ENCODE measurements at places on chromosomes 2 and 18.
A peak's percentile ranks its signal among the peaks of the same experiment; 100 is the strongest.

- no peak for DNase-seq
These were observed 968 bp upstream of the ASTL start for GRCh38 chr2:96139181-96139758.

- peak; percentile 9 for DNase-seq
These were observed 96.6 kb upstream of the LYPD1 start for GRCh38 chr2:132766573-132766972.

DNA sequence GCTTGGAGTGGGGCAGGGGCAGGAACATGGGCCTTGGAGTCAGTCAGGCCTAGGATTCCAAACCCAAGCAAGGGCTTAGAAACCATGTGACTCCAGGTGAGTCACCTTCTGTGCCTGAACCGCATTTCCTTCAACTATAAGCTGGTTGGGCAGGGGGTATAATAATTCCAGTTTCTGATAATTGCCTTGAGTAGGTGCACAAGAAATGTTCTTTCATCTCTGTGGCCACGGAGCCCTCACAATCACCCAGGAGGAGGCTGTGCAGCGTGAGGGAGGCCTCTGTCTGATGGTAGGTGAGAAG lies 112.1 kb upstream of the HAAO start:
- no peak for DNase-seq

GRCh38 chr2:48779019-48779716 lies 23.6 kb upstream of the LHCGR start:
- no peak for DNase-seq

DNA sequence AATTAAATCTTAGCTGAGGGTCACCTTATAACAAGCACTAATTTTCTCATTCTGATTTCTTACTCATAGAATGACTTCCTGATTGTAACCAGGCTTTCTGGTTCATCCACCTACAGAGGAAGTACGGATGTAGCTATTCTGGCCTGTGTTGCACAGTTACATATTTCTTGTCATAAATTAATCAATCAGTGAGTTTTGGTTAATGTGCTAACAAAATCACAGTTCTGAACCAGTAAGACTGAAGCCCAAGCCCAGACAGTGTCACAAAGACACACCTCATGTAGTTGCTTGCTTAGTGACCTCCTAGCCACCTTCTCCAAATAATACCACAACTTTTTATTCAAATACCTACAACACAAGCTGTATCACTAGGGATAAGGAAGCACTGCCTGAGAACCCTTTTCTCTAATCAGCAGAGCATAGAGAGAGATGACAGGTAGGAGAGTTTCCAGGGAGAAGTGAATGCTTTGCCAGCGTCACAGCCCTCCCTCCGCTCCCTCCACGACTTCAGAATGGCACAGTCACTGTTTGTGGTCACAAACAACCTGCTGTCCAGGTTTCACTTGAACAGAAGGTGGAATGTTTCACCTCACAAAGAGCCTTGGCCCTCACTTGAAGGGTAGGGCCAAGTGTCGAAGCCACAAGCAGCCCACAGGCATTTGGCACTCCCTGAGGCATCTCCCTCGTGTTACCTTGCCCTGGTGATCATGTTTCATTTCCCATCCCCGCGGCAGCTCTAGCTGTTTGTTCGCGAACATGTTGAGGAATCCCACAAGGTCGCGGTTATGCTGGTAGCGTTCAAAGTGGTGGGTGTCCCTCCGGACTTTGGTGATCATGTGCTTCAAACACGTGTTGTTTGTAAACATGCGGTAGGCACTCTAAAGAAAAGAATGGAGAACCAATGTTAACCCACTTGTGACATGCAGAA lies 120.8 kb upstream of the STK17B start:
- DNase-seq: peak; percentile 85

DNA sequence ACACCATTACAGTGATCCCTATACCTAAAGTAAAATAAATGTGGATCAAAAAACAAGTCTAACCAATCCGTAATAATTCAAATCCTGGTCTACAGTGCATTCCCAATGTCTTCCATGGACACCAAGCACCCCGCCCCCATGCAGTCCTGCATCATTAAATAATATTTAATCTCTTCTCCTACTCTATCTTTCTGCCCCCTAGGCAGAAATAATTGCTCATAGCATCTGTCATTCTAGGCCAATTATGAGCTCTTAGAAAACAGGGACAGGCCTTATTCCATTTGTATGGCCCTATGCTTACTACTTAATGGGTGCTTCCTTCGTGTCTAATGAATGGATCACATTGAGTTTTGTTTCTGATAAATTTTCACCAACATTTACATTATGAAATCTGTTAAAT lies 66.4 kb downstream of the PAX3 start:
- no peak for DNase-seq

DNA sequence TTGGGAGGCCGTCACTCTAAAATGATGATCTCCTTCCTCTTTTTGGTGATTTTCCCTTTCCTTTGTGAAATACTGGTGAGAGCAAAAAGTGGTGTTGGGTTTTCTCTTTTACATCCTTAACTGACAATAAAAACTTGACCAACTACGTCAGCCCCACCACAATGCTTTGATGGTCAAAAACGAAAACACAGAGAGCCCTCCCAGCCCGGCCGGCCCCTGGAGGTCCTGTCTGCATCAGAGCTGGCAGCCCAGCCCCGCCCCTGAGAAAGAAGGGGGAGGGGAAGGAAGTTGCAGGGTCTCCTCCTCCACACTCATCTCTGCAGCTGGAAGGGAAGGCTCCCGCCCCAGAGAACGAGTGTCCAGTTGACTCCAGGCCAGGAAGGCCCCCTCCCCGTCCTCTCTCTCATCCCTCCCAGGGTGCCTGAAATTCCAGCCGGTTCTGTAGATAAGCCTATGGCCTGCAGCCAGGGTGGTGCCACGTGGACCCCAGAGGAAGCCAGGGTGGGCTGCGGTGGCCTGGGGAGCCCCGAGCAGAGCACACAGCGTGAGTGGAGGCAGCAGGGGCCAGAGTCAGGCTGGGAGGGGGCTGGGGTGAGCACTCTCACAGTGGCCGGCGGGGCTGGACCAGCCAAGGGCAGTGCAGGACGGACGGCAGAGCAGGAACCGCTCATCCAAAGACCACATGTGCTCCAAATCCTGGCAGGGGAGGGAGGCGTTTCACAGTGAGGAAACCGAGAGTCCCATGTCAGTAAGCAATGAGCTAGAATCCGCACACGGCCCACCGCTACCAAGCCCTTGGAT lies 19.8 kb downstream of the BIN1 start:
- DNase-seq: peak; percentile 81

DNA sequence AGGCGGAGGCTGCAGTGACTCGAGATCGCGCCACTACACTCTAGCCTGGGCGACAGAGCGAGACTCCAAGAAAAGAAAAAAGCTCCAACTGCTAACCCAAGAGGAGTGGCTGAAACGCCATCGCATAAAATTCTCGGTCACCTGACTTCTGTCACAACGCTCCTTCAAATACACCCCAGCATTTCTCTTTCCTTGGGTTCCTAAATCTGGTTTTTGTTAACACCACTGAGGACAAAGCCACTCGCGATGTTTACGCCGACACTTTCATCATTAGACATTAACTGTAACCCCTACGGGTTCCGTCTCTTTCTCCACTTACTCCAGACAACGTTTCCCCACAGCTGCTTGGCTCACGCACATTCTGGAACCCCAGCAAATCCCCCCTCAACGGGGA lies 679 bp downstream of the CLK1 start:
- peak; percentile 14 for DNase-seq

- no peak for DNase-seq
These were observed 68.7 kb downstream of the STK39 start for GRCh38 chr2:168178520-168179324.

GRCh38 chr2:201974171-201975100 lies 59.2 kb upstream of the FZD7 start:
- DNase-seq: no peak

DNA sequence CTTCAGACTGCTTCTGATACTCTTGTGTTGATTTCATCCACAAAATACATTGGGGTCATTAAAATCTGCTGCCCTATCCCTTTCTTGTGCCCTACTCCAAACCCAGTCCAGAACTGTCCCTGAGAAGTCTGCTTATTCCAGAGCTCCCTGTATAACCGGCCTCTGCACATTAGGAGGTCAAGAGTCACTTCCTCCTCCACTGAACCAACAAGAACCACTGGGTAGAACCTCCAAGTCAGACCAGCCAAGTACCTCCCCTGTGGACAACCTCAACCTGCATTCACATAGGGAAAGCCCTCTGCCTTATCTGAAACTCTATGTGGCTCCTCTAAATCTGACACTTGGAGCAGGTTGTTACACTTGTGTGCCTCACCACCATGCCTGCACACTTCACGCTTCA lies 22.1 kb downstream of the KDSR start:
- DNase-seq: no peak

DNA sequence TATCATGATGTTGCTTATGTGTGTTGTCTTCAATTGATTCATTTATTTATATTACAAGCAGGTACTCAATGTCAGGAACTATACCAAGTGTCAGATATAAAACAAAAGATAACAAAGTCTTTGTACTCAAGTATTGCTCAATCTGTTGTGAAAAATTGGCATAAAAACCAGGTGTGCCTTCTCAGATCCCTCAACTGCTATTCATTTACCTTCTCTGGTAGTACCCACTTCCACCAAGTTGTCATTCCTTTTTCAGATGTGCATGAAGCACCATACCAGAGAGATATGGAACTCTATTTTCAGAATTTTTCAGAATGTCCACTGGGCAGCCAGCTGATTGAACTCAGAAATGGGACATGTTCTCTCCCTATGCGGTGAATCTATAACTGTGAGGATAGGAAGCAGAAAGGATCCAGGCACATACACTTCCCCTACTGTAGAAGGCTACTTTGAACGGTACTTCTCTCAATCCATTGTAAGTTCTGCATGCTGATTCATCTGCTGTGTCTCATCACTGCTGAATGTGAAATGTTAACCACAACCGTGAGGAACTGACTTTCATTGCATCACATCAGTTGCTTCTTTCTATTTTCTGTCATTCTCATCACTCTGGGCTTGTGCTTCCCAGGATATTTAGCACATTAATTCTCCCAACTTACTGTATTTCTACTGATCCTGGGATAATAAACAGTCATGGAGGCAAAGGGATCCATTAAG lies 1621.3 kb downstream of the SUCLG1 start:
- peak; percentile 85 for DNase-seq

- DNase-seq: no peak
These were observed 15.5 kb downstream of the ADRA2B start for GRCh38 chr2:96100893-96101304.

DNA sequence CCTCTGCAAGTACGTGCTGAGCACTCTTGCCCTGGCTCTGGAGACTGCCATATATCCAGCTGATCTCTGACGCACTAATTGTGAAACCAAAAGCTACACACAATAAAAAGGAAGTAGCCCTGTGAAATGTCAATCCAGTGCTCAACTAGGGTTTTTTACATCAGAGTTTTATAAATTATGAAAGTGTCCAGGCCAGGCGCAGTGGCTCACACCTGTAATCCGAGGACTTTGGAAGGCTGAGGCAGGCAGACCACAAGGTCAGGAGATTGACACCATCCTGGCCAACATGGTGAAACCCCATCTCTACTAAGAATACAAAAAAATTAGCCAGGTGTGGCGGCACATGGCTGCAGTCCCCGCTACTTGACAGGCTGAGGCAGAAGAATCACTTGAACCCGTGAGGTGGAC lies 24.5 kb upstream of the PEX13 start:
- DNase-seq: no peak

GRCh38 chr18:57426187-57426586 lies 9.0 kb upstream of the ONECUT2 start:
- no peak for DNase-seq

DNA sequence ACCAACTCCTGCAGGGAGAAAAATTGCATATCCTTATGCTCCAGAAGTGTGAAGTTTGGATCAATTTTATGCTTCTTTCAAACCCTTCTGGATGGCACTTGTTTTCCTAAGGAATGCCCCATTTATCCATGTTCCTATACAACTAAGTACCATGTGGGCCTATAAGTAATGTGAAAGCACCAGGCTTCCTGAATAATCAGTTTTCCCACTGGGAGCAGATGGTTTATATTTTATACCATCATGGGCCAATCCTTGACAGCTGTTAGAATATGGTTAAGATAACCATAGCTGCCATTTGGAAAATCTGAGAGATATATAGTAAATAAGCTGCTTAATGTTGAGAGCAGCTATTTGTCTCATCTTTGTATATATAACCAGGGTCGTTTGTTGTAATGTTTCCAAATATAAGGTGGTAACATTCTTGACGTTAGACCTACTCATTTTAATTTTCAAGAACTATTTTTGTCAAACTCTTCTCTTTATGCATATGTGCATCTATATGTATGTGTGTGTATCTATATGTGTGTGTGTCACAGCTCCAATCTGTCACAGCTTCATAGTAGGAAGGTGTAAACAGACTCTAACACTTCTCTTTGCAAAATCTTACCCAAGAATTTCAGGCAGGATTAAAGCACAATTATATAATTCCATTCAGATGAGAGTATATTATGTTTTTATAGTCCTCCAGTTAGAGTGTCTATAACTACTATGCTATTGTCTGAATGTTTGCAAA lies 458.7 kb upstream of the GCFC2 start:
- no peak for DNase-seq

DNA sequence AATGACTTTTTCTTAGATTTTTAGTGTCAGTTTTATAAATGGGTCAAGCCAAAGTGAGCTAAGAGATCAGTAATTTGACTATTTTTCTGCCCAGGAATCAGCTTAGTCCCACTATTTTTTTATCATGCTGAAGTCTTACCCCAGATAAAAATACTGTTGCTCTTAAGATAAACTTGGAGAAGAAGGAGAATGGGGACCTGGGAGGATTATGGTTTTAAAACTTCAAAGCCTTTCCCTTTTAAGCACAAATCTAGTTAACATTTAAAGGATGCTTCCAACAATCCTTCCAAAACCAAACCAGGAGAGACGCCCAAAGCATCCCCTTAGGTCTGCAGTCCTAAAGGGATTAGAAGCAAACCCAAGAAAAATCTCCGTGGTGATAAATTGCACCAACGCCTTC lies 172.4 kb downstream of the SP3 start:
- no peak for DNase-seq

DNA sequence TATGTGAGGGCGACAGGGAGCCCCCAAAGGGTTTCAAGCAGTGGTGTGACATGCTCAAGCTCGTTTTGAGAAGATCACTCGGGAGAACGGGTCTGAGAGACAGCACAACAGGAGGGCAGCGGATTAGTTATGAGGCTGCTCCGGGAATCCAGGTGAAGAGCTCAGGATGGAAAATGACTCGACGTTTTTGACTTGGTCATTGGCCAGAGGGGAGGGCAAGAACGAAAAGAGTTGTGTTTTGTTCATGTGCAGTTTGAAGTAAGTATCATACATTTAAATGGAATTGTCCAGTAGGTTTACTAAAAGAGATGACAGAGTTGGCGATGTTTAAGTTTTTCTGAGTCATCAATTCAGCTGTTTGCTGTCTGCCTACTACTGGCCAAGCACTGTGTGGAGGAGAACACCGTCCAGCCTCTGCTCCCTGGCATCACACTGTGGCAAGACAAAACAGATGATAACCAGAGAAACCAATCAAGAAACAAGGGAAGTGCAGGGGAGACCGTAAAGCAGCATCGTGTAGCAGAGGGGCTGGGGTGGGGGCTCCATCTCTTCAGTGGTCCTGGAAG lies 25.3 kb upstream of the ANXA4 start:
- peak; percentile 74 for DNase-seq

DNA sequence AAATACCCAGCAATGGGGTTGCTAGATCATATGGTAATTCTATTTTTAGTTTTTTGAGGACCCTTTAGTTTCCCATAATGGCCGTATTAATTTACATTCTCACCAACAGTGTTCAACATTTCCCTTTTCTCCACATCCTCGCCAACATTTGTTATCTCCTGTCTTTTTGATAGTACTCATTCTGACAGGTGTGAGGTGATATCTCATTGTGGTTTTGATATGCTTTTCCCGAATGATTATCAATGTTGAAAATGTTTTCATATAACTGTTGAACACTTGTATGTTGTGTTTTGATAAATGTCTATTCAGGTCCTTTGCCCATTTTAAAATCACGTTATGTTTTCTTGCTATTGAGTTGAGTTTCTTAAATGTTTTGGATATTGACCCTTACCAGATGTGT lies 5.8 kb upstream of the RIF1 start:
- no peak for DNase-seq

Measured in astrocyte (in vitro differentiated cells and primary cell).